ENCODE measurements at places on chromosomes 5 and 9.

GRCh38 chr5:39211773-39212172 is 7.6 kb downstream of the FYB1 start:
- DNase-seq: no peak

GRCh38 chr5:142303565-142303964 is 21.3 kb downstream of the SPRY4 start:
- DNase-seq: no peak

GRCh38 chr9:4262735-4263141 is 37.1 kb downstream of the GLIS3 start:
- DNase-seq: no peak

- no peak for DNase-seq
These were observed 10.2 kb downstream of the UBE2QL1 start for GRCh38 chr5:6458833-6459232.

- no peak for DNase-seq
These were observed 9.6 kb downstream of the STK10 start for GRCh38 chr5:172178301-172178987.
